ENCODE measurements at places on chromosomes 1 and 21.

DNA sequence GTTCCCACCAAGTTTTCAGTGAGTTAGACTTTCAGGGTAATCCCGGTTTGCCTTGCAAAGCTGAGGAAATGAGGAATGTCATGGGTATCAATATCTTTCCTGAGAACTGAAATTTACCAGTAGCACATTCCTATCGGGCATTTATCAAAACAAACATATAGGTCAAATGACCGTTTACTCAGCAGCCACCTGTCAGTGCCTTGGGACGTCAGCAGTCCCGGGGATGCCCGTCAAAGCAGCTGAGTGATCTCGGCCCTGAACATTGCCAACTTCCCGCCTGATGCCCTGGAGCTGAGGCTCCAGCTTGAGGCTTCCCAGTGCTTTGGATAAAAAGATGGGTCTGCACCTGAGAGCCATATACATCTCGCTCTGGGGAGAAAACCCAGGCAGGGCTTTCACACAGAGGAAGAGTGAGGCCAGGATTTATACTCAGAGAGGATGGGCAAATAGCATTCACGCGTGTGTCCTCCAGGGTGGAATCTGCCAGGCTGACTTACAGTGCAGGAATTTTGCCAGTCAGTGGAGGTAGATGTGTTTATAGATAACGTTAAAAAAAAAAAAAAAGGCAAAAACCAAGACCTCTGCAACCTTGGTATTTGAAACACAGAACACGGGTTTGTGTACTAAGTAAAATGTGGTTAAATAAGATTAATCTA is 435.7 kb upstream of the VAMP3 start:
- DNase-seq: no peak

DNA sequence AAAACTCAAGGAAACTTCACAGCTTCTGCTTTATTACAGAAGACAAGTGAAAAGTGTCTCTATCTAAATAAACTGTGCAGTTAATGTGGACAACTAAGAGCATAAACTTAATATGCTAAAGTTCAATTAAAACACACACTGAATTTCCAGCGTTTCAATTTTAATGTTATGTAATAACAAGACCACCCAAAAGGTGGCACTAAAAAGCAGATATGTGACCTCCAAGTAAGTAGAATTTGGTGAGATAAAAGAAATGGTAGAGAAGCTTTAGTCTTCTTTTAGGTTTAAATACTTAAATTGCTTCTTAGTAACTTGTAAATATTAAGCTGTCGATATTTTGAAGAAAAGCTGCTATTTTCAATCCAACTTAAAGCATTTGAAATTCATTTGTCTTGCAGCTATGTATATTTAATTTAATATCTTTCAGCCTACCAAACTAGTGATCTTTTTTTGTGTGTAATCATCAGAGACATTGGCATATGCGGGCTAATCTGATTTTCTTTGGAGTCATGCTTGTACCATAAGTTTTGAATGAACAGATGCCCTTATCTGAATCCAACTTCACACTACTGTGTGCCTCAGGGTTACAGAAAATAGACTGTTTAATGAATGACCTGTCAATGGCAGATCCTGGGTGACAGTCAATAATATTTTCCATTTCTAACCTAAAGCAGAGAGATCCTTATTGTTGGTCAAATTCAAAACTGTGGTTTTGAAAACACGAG is 36.5 kb upstream of the ADAMTS1 start:
- DNase-seq: peak; percentile 31

GRCh38 chr1:237814319-237814924 is 76.3 kb downstream of the ZP4 start:
- DNase-seq: peak; percentile 33

- DNase-seq: no peak
Observed at GRCh38 chr21:42685036-42685435, 31.6 kb downstream of the PDE9A start.

DNA sequence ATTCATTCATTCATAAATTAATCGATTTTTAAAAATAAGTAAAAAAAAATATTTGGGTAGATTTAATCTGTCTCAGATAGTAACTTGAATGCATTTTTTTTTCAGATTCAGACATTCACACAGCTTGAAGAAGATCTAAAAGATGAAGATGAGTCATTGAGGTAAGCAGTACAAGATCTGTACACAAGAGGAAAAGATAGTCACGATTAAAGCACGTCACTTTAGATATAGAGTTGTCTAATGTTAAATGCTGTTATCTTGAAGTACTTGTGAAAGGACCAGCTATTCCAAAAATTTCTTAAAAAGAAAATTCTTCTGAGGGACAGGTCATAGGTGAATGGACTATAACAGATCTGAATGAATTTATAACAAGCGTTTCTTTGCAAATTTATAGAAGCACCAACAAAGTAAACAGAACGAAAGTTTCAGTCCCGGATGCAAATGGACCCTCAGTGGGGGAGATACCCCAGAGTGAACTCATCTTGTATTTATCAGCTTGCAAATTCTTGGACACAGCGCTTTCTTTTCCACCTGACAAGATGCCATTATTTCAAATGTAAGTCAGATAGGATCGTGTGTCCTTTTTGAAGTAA is 31.2 kb upstream of the MORC3 start:
- DNase-seq: no peak

DNA sequence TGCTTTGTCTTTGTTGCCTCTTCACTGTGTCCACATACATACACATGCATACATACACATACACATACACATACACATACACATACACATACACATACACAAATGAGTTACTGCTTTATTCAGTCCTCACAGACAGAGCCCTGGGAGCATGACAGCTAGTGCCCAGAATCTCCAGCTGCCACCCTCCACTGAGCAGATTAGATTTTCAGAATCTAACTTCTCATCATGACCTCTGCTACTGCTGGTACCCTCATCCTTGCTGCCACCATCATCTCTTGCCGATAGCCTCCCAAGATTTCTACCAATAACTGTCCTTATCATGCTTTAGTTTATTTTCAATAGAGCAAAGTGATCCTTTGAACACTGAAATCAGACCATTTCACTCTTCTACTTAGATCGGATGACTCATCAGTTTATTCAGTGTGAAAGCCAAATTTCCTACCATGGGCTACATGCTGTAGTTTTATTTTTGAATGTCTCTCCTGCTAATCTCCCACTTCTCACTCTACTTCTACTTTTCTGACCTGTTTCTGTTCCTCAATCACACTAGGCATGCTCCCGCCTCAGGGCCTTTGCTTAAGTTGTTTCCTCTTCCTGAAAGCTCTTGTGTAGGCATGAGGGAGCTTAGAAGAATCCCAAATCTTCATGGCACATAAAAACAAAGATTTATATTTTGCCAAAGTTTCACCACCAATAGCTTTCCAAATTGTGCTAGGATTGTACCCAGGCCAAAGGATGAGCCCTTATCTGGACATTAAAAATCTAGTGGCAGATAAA is 43.0 kb downstream of the ATP6V1G3 start:
- no peak for DNase-seq
